ENCODE measurements at places on chromosomes 5 and 9.

DNA sequence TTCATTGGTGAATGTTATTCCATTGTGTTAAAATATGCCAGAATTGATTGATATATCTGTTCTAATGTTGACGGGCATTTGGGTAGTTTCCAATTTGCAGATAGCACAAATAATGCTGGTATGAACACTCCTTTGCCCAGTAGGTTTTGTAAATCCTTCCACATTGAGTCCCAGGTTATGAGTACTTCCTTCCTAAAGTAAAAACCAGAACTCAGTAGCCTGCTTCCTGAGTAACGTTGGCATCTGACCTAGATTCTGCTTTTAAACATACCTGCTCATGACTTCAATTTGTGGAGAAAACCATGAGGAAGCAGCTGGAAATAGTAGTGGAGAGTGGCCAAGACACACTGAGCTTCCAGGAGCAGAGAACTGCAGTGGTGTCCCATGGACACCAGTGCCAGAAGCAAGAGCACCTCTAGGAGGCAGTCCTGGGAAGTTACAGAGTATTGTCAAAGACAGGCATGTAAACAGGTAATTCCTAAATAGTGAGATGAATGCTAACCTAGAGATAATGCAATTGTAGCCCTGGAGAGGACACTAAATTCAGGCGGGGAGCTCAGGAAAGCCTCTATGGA lies 24.3 kb upstream of the RASGRF2 start:
- DNase-seq: no peak

DNA sequence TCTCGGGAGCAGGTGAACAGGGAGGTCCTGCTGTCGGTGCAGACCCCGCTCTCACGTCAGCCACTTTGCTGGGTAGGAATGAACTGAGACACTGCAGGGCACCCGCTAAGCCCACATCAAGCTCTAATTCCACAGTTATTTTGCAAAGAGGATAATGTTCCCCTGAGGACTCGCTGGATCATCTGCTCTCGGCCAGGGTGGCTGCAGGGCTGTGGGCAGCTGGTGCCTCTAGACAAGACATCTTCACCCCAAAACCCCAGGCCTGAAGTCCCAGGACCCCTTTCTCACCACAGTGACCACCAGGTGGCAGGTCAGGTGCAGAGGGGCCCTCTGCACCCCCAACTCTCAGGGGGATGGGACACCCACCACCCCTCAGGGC lies 135.1 kb upstream of the PPP1R26 start:
- DNase-seq: no peak

DNA sequence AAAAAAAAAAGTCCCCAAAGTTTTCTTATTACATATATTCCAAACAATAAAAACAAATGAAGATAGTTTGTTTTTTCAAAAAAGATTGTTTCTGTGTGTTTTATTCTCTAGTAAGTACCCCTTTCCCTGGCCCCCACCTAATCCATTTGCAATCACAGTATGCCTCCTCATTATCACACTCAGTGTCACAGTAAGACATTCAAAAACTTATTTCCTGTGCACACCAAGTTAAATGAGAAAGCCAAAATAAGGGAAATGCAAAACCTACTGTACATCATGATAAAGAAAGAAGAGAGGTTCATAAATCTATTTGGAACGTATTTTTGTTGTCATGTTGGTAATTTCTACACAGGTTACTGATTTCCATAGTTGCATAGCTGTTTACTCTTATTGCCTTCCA lies 62.3 kb downstream of the ST8SIA4 start:
- no peak for DNase-seq

DNA sequence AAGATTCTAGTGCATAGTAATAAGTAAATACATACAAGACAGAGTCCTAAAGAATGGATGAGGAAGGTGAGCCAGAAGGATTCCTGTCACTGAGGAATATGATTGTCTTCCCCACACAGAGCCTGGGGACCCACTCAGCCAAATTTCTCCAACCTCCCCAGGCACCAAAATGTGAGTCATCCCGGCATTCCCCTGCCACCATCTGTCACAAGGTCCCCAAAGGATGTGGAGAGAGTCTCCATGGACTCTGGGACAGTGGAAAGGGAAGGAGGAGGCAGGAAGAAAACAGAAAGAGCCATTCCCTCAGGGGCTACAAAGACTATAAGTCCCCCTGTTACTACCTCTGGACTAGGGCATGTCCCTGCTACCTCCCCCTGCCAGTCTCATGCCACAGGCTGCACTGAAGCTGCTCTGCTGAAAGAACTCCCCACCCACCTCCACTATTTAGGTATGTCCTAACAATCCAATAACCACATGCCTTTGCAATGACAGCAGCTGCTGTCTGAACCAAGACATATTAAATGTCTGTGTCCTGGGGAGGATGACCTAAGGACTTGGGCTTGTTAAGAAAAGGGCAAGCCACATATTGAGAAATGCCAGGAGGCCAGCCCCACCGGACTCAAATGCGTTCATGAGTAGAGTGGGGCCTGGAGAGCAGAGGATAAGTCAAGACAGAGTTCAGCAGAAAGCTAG lies 10.7 kb upstream of the OR5C1 start:
- no peak for DNase-seq

GRCh38 chr9:96649620-96650324 lies 5.3 kb downstream of the PRXL2C start:
- no peak for DNase-seq

DNA sequence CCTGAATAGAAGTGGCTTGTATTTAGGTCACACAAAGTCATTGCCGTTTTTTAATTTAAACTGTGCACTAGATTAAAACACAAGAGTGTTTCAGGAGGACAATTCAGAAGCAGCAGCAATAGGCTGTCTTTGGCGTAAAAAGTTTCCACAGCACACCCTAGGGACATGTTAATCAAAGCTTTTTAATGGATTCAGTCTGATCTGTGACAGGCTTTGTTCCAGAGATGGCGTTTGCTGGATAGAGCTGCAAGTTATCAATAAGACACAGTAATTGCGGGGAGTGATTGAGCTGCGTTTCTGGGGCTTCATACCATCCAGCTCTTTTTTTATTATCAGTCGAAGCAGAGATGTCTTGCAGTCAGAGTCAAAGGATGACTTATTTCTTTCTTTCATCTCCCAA lies 300.3 kb downstream of the ZNF608 start:
- DNase-seq: no peak

GRCh38 chr9:87868635-87869034 lies 14.0 kb upstream of the SPATA31E1 start:
- DNase-seq: no peak

GRCh38 chr9:1383899-1384455 lies 333.8 kb downstream of the DMRT2 start:
- no peak for DNase-seq

DNA sequence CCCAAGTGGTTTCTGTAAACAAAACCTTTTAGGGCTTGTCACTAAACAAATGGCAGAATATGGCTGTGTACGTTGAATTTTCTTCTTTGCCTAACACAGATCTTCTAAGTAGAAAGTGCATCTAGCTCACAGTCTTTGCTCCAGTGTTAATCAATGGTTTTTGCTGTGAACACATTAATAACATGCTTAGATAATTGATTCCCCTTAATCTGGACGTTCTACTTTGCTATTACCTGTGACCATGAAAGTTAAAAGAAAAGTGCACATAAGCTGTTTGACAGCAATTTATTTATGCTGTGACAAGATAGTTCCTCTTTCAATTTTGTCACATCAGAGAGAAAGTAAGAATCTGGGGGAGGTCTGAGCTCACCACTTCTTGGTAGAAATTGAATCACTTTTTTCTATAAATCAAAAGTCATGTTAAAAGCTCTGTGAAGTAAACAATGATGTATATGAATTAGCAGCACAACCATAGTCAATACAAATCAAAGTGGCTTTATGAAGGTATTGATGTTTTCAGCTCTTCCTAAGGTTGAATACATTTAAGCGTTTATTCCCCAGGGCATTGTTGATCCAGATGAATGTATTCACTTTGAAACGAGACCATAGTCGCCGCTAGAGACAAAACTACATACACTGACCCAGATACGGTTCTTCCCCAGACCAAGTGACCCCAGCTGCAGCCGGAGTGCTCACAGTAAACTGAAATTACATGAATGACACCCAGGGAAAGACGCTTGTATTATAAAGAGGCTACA lies 174.6 kb upstream of the ZNF608 start:
- DNase-seq: no peak

DNA sequence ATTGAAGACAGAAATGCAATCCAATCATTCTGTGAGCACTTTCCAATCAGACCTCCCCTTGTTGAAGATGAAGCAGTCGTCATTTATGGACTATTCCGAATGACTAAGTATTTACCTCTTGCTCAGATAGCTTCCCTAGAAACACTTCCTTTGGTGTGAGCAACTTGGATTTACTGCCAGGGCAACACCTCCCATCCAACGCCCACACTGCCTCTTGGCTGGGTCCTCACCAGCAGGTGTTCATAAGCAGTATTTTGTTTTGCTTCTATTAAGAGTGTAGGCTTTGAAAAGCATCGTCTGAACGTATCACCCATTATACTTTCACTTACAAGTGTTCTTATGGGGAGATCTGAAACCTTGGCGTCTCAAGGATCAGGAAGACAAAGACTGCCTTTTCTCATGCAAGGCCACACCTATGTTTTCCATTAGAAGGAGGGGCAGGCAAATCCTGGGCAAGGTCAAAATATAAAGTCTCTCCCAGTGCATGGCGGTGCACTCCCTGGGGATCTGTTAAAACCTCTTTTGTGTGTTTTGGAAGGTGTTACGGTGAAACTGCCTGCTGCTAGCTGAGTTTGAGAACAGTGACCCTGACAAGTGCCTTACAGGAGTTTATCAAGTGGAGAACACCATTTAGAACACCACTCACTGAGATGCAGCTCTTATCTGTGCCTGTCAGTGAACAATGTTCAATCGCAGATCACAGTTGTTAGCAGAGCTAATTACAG lies 10.6 kb upstream of the MARCHF3 start:
- DNase-seq: no peak

- DNase-seq: no peak
Observed at GRCh38 chr5:147956064-147956841, 49.9 kb upstream of the C5orf46 start.

DNA sequence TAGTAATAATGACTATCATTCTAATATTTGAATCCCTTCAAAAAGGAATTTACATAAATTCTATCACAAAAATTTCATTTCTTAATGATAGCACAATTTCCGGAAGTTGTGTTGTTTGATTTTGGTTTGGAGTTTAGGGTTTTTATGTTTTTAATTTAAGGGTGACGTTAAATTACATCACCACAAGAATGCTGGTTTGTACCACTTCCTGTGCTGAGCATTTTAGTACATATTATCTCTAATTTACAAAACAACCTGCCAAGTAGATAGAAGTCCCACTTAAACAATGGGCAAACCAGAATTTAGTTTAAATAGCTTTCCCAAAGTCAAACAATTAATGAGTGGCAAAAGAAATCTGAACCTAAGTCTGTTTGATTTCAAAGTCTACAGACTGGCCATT lies 63.4 kb downstream of the DENND1A start:
- no peak for DNase-seq
